ENCODE measurements at places on chromosomes 12 and 14. TPM values are rescaled to one million over a fixed set of nuclear protein-coding genes. Genes with fewer than 3 reads are reported as not detected.

The FIGNL2 gene
- 0.22 TPM for total RNA-seq

The MAP1LC3B2 gene
- 2.0 TPM for total RNA-seq

The DIO3 gene
- not detected for total RNA-seq

The AMHR2 gene
- total RNA-seq, result not detected

The LRP10 gene
- total RNA-seq, result 218 TPM

The ACSS3 gene
- total RNA-seq, result 7.7 TPM

The KRT85 gene
- not detected for total RNA-seq

The CNTN1 gene
- total RNA-seq, result 0.43 TPM

The ARPC3 gene
- 247 TPM for total RNA-seq

The OR4E2 gene
- total RNA-seq, result not detected

The PRB2 gene
- total RNA-seq, result not detected

The SLC7A7 gene
- 26.5 TPM for total RNA-seq

The FGFR1OP2 gene
- 44.0 TPM for total RNA-seq

The SLC25A47 gene
- total RNA-seq, result not detected

The CLEC6A gene
- not detected for total RNA-seq

The OTUB2 gene
- total RNA-seq, result 0.66 TPM
